Activated naive CD8-positive, alpha-beta T cell treated with anti-CD3 and anti-CD28 coated beads, Interleukin-2, amount 50 U/mL, for 16 hours (primary cell): ENCODE measurements at places on chromosomes 3 and 15.

DNA sequence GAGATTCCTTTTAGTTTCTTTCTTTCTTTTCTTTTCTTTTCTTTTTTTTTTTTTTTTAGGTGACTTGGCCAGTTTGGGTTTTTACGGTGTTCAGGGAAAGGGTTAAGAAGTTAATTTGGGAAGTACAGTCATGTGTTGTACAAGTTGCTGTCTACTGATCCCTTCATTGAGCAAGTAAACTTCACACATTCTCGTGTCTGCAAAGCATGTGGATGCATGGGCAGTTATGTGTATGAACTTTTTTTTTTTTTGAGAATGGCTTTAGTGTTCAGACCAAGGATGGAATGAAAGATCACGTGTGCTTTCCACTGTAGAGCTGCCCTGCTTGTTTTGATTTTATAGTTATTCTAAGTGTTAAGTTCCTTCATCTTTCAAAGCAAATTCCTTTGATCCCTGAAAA lies 132.3 kb downstream of the PGPEP1L start:
- no peak for DNase-seq

GRCh38 chr3:51709004-51709420 lies 2.1 kb downstream of the GRM2 start:
- no peak for DNase-seq

DNA sequence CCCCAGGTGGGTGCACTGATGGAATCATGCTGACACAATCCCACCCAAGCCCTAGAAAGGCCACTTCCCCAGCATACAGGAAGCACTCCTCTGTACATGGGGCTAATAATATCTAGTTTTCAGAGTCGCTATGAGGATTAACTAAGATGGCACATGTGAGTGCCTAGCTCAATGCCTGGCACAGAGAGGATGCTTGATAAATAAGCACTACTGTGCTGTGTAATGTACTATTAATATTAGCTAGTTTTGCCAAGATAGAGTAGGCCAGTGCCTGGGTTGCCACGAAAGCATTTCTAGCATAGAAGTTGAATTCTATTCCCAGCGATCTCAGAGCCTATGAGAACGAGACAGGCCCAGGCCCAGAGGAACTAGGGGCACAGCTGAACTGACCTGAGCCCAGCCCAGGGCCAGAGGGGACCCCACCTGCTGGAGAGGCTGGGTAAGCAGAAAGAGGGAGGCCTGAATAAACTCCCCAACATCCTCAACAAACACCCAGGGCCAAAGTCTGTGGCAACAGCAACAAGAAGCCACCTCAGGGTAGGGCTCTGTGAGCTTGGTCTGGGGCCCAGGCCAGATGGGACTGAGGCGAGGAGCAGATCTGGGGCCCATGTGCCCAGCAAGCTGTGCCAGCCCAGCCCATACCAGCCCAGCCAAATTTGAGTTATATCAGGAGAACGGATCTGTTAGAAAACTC lies 7.6 kb upstream of the SEMA7A start:
- DNase-seq = no peak

DNA sequence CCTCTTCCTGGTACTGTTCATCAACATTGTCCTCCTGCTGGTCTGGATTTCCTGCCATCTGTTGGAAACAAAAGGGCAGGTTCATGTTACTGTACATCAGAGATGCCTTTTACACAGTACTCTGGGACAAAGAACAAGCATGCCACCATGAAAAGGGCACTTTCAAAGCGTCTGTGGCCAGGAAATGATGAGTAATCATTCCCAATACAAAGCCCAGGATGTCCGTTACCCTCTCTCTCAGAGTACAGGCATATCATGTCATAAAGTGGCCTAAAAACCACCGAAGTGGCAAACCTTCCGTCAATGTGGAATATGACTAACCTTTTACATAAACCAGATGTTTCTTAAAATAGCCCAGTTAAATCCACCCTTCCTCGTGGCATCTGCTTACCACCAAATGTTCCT lies 71.2 kb downstream of the GOLIM4 start:
- DNase-seq = no peak

GRCh38 chr15:51129535-51130188 lies 35.0 kb upstream of the TNFAIP8L3 start:
- no peak for DNase-seq

GRCh38 chr3:116341381-116341780 lies 103.9 kb downstream of the LSAMP start:
- DNase-seq = no peak

- no peak for DNase-seq
These were observed 4.8 kb downstream of the VIPR1 start for GRCh38 chr3:42507252-42507651.

GRCh38 chr15:50066202-50066601 lies 52.8 kb downstream of the ATP8B4 start:
- DNase-seq = no peak

GRCh38 chr3:151278230-151278629 lies at the start of gene P2RY14:
TSS of gene P2RY14 (minus strand) at chr3:151278542. CDS start at chr3:151214316, 64,226 bp downstream.
- DNase-seq = no peak

DNA sequence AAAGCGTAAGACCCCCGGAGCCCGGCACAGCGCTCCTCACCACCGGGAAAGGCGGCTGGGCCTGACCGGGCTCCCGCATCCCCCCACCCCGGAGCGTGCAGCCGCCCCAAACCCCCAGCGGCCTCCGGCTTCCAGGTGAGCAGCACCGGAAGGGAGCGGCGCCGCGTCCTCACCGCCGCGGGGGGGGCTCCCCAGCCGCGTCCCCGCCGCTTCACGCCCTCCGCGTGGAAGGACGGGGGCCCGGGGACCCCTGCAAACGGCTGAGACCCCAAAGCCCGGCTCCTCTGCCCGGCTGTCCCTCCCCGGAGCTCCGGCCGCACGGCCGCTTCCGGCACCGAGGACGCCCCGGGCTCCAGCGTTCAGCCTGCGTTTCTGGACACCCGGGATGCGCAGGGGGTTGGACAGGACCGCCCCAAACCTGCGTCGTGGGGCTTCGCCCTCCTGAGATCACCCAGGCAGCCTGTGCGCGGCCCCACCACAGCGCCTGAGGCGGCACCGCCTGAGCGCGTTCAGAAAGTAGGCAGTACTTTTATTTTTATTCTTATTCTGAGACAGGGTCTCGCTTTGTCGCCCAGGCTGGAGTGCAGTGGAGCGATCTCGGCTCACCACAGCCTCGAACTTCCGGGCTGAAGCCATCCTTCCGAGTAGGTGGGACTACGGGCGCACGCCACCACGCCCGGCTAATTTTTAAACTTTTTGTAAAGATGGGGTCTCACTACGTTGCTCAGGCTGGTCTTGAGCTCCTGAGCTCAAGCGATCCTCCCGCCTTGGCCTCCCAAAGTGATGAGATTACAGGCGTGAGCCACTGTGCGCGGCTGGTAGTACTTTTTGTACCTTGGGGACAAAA lies 51.6 kb upstream of the BLM start:
- no peak for DNase-seq

DNA sequence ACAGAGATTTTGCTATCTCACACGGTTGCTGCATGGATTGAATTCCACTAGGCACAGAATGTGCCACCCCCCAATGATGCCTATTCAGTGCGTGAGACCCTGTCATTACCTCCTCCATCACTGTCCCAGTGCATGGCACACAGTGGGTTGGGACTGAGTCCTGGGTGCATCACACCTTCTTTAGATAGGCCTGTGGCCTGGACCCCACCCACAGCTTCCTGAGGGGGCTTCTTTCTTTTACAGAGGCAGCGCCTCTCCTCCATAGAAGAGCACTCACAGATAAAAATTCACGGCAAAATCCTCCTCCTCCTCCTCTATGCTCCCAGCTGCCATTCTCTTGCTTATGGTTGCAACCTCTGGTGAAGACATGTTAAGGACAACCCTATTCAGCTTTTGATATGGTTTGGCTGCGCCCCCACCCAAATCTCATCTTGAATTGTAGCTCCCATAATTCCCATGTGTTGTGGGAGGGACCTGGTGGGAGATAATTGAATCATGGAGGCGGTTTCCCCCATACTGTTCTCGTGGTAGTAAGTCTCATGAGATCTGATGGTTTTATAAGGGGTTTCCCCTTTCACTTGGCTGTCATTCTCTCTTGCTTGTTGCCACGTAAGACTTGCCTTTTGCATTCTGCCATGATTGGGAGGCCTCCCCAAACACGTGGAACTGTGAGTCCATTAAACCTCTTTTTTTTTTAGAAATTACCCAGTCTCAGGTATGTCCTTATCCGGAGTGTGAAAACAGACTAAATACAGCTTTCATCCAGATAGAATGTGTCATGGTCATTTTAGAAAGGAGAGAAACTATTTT lies 147.6 kb downstream of the KLF13 start:
- DNase-seq = no peak

DNA sequence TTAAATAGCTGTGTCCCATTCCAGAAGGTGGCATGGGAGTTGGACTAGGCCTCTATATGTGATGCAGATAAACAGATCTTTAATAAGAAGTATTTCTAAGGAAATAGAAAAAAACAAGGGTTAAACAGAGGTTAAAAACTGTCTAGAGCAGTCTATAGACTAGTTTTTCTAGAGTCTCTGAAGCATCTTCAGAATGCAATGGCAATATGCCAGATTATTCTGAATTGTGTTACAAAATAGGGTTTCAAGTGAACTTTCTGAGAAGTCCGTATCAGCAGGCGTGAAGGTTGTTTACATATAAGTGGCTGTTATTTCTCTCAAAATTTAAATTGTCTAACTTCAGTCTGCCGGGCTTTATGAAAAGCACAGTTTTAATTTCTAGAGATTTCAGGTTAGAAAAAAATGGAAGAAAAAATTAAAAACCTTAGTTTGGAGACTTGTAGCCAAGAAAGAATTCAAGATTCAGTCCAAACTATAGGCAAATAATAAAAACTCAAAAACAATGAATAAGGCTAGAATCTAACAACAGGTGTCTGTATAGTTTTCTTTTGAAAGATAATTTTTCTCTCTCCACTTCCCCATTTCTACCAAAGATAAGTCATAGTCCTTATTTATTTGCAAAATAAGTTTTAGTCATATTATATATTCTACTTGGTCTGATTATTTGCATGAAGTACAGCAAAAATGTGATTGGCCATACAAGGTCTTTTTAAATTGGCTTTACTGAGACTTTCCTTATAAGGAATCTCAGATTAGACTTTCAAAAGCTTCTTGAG lies 55.2 kb downstream of the OSTN start:
- no peak for DNase-seq

GRCh38 chr15:77797270-77797669 lies 164.6 kb upstream of the LINGO1 start:
- no peak for DNase-seq

- no peak for DNase-seq
These were observed 242.1 kb upstream of the THRB start for GRCh38 chr3:24736701-24737100.

DNA sequence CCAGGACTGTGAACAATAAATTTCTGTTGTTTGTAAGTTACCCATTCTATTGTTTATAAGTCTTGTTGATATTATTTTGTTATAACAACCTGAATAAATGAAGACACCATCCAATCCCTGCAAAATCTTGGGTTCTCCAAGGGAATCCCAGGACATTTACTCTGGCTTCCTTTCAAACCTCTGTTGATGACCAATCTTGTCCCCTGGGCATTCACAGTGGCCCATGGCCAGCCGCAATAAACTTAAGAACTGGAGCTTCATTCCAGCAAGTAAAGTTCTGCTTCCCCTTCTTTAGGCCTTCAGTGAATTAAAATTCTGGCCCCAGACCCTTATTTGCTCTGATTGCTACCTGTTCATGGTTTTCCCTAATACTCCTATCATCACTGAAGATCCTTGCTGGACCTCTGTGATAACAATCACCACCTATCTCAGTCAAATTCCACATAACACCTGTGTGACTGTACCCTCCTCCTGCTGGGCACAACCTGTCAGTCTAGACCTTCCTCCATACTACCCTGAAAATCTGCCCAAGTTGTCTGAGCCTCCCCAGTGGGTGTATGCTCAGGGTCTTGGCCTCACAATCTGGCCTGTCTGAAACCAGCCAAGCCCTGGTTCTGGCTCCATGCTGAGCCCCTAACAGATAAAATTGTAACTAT lies 153.1 kb downstream of the SEMA6D start:
- no peak for DNase-seq

DNA sequence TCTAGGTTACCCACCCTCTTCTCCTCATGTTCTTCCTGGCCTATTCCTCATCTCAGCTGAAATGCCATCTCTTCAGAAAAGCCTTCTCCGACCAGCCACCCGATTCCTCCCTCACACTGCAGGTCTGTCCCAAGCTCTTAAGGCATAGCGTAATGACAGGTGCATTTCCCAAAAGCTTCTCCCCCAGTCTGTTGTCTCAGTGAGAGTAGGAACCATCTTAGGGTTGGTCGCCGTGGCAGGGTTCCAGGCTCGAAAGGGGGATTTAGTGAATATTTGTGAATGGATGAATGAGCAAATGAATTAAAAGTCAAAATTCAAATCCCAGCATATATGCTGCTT lies 78.6 kb downstream of the TOP2B start:
- no peak for DNase-seq

- DNase-seq = no peak
These were observed 162.6 kb upstream of the ABI3BP start for GRCh38 chr3:101155825-101156224.

- DNase-seq = no peak
These were observed 6.0 kb downstream of the HCLS1 start for GRCh38 chr3:121654493-121655385.

DNA sequence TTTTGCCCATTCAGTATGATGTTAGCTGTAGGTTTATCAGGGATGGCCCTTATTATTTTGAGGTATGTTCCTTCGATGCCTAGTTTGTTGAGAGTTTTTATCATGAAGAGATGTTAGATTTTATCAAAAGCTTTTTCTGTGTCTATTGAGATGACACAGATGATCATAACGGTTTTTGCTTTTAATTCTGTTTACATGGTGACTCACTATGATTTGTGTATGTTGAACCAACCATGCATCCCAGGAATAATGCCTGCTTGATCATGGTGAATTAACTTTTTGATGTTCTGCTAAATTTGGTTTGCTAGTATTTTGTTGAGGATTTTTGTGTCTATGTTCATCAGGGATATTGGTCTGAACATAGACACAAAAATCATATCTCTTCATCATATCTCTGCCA lies 8.3 kb downstream of the GPR156 start:
- no peak for DNase-seq

DNA sequence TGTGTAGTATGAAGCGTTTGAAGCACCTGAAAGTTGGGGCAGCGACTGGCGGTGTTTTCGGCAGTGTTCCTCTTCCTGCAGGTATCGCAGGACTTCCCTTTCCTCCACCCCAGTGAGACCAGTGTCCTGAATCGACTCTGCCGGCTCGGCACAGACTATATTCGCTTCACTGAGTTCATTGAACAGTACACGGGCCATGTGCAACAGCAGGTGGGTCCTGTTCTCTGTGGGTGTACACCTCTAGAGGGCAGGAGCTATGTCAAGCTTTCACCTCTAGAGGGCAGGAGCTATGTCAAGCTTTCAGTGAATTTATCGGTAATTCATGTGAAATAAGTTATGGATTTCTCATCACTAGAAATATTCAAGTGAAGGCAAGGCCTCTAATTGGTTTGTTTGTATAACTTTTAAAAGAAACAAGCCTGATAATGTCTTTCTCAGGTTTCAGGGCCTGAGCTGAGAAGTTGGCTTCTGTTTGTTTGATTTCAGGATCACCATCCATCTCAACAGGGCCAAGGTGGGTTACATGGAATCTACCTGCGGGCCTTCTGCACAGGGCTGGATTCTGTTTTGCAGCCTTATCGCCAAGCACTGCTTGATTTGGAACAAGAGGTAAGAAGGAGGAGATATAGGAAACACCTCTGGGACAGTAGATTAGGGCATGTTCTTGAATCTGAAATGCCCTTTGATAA lies 5.3 kb downstream of the TUBGCP4 start:
- DNase-seq = no peak
